ENCODE measurements at places on chromosomes 11 and 22. TPM values are rescaled to one million over a fixed set of nuclear protein-coding genes. Genes with fewer than 3 reads are reported as not detected.
A peak's percentile ranks its signal among the peaks of the same experiment; 100 is the strongest.

GRCh38 chr11:105489446-105489845 lies 120.4 kb upstream of the GRIA4 start:
- peak; percentile 1 for DNase-seq

Gene MS4A6E
- total RNA-seq, result not detected

DNA sequence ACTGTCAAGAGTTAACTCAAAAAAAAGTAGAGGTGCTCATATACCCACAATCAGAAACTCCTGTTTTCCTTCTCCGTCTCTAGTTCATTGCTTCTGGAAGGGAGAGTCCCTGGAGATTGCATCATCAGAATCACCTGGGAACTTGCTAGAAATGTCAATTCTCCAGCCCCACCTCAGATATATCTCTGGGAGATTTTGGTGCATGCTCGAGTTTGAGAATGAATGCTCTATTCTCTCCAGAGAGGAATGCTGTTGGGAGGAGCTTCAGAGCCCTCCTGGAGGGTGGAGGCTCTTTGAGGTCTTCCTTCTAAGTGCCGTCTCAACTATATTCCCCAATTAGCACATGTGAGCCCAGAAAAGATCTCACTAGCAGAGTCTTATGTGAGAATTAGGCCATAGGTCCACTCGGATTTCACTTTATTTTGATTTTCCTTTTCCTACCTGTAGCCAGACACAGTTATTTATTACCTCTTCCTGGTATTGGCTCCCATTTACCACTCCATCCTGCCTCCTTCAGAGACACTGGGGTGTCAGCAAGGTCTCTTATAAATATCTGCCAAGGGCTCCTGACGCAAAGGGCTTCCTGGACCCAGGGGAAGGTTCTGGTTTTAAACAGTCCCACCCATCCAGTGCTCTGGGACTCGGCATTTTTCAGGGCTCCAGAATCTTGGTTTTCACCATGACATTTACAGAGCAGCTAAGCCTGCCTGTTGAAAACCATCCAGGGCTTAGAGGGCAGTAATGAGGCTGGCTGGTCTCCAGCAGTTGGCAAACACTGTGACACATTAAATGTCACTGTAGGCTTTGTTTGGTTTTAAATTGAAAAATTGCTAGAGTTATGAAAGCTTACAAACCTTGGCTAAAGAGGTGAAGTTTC lies 136.2 kb downstream of the CD44 start:
- no peak for DNase-seq

Gene SOX6
- 39.3 TPM for total RNA-seq

DNA sequence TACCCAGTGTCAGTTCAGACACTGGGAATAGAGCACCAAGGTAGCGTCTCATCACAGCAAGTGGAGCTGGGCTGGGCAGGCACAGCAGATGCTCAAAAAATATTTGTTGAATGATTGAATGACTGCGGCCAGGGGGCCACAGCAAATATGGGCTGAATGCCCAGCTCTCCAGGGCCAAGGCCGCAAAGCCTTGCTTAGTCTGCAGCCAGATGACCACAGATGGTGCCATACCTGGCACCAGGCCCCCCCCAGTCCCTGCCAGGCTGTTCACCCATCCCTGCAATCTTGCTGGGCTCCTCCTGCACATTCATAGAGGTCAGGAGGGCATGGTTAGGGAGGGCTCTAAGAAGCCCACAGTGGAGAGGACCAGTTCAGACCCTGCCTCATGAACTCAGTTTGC lies 32.9 kb downstream of the ZC3H7B start:
- no peak for DNase-seq

DNA sequence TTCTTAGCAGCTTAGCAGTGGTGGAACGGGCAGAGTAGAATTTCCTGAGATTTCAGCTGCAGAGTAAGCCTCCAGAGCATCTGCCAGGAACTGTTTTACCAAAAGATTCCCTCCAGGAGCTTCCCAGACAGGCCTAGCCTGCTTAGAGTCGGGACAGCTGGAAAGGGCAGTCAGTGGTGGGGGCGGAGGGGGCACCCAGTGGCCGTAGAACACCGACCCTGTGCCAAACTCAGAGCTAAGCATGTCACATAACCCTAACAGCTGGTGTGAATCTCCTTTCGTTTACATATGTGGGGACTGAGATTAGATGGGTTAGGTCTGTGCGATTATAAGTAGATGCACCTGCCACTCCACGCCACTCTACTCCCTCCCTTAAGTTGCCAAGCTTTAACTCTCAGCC lies 80.0 kb upstream of the CRTAM start:
- DNase-seq, result no peak

Gene C1QTNF5
- total RNA-seq, result 4.2 TPM

- DNase-seq, result no peak
These were observed 1.2 kb downstream of the EIF4ENIF1 start for GRCh38 chr22:31488346-31488883.

All from occipital lobe (tissue), 3 donors.